SW480 (cell line): ENCODE measurements at places on chromosomes 5 and 9.

GRCh38 chr5:143644727-143645126 is 167.2 kb upstream of the HMHB1 start:
- DNase-seq: no peak

DNA sequence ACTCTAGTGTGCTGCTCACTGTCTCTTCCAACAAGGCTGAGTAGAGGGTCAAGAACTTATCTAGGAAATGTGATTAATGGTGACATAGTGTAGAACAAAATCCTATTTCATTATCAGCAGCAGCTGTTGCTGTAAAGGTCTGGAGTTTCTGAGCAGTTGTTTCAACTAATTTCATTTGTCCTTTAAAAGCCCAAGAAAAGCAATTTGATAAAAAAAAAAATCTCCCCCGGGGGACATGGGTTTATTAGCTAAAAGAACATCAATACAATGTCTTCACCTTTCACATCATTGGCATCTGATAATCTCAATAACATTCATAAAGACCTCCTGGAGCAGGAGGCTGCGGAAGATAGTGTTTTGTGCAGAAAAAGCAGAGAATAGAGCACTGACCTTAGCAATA is 468.1 kb downstream of the KCTD16 start:
- no peak for DNase-seq

DNA sequence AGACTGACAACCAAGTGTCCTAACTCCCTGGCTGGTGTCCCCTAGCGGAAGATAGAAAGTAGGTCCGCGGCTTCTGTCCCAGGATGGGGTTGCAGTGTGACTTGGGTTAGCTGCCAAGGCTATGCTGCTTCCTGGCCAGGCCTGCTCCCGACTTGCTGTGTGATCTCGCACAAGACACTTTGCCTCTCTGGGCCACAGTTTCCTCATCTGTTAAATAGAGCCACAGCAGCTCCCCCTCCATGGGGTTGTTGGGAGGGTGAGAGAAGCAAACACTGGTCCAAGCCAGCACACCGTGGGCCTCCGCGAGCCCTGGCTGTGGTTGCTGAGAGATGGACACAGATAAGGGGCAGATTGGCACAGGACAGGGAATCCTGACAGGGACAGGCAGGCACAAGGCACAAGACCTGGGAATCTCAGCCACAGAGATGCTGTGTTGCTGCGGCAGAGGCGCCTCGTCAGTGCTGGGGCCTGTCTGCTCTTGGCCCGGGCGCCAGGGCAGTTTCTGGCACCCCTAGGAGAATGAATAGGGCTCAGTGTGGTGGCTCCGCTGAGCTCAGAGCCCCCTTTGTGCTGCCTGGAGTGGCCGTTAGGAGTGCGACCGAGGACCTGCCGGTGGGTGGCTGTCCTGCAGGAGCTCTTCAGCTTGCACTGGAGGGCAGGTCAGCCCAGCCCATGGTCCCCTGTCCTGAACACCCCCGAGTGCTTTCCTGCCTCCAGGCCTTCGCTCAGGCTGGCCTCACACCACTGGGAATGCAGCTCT is 1.8 kb upstream of the SH2D3C start:
- no peak for DNase-seq

GRCh38 chr9:17487467-17487866 is 91.4 kb upstream of the SH3GL2 start:
- no peak for DNase-seq

GRCh38 chr5:88142636-88142885 is 126.1 kb downstream of the TMEM161B start:
- no peak for DNase-seq

DNA sequence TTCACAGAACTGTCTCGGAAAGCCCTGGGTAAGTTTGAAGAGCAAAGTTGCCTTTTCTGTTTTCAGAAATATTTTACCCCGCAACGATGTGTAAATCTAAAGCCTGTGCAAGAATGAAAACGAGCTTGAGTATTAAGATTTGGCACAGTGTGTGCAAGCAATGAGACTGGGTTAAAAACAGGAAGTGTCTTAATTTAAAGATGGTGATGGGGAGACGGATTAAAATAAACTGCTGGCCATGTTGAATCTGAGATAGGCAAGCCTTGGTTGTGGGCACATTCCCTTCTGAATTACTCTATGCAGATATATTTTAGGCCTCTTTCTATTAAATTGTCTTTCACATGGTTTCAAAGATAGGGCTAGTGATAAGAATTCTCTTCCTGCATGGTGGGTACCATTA is 294.2 kb upstream of the DMRT1 start:
- no peak for DNase-seq

- DNase-seq: no peak
Measured at GRCh38 chr5:127909821-127910220, 173.7 kb upstream of the SLC12A2 start.

GRCh38 chr5:178476972-178477754 is 113.0 kb downstream of the COL23A1 start:
- DNase-seq: no peak

- no peak for DNase-seq
Measured at GRCh38 chr5:52603778-52604554, 183.8 kb upstream of the ITGA1 start.

GRCh38 chr5:173706700-173707099 is 90.2 kb upstream of the BOD1 start:
- DNase-seq: no peak

DNA sequence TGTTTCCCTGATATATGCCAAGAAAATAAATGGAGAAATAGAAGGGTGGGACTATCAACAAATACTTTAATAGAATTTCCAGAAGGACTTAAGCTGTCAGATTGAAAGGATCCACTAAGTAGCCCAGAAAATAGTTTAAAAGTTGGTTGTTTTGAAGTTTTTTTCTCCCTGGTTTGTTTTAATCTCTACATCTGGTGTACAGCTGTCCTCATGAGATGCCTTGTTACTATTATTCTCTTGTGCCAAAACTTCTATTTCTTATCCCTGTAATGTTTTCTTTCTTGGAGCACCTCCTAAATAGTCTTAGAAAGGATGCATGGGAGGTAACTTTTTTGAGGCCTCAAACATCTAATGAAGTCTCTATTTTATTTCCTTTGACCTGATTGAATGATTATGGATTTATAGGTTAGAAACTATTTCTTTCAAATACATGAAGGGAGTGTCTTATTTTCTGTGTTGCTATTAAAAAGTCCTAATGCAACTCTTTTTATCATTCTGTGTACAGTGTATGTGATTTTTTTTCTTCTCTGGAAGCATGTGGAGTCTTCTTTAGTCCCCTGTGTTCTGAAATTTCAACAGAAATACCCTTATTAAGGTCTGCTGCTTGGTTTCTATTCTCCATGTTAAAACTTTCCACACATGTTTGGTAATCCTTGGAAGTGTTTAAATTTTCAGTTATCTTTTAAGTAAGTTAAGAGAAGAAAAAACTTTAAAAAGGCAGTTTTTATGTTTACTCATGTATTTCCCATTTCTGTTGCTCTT is 140.0 kb upstream of the CDKN2B start:
- no peak for DNase-seq

DNA sequence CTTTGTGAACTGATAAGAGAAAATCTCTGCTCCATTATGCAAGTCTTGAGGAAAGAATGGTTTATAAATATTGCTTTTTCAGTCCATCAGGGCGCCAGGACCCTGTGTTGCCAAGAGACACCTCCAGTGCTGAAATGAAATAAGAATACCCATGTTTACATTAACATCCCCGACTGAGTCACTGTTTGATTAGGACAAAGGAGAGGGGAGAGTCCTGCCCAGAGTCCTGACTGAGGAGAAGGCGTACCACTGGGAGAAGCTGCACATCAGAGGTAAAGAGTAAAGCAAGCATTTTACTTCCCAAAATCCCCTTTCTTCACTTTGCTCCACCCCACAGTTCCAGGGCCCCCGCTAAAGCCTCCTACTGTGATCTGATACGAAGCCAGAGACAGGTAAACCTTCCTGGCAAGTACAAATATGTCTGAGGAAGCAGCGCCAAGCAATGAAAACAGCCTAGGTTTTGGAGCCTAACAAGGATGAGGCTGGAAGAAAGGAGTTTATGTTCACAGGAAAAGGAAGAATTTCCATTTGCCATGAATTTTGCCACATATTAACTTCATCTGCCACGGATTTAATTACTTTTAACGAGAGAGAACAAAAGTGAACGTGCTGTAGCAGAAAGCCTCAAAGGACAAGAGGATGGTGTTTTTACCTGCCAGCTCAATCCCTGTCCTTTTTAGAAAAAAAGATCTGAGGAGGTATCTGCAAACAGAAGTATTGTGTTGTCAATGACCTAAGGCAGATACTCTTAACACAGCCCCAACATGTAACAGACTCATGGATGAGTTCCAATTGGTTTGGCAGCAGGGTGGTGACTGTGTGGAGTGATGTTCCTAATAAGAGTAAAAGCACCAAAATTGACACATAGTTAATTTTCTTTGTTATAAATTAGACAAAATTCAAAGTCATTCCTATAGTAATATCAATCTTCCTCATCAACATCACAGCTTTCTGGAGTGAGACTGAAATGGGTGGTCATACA is 209.4 kb upstream of the TLE4 start:
- DNase-seq: no peak

DNA sequence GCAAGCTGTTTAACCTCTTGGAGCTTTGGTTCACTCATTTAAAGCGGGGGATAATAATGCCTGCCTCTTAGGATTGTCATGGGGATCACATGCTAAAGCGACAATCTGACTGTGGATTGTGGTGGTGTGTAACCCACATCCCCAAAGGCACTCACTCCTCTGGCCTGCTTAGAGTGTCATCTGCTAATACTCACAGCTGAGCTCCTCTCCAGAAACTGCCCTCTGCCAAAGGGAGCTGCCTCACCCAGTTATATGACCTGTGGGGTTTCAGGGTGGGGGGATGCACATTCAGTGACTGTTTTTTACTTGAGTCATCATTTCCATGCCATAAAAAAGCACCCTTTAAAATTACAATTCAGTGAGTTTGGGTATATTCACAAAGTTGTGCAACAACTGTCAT is 110.0 kb upstream of the SPOCK1 start:
- DNase-seq: no peak

GRCh38 chr5:125477586-125477975 is 731.1 kb upstream of the ZNF608 start:
- DNase-seq: no peak

GRCh38 chr9:79567671-79568098 is 4.1 kb upstream of the TLE4 start:
- DNase-seq: no peak

DNA sequence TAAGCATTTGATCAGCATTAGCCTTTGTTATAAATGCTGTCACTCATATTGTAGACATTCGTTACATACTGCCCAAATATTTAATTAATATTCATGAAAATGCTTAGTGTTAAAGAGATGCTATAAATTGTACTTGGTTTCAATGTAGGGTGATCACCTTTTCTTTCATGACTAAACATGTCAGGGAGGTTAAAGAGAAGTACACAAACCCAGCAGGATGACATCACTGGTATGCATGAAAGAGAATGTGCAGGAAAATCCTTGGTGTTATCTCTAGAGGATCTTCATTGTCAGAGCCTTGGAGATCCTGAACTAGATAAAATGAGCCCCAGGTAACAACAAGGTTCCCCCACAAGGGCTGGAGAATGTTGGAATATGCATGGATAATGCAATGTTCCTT is 33.0 kb upstream of the SV2C start:
- no peak for DNase-seq

DNA sequence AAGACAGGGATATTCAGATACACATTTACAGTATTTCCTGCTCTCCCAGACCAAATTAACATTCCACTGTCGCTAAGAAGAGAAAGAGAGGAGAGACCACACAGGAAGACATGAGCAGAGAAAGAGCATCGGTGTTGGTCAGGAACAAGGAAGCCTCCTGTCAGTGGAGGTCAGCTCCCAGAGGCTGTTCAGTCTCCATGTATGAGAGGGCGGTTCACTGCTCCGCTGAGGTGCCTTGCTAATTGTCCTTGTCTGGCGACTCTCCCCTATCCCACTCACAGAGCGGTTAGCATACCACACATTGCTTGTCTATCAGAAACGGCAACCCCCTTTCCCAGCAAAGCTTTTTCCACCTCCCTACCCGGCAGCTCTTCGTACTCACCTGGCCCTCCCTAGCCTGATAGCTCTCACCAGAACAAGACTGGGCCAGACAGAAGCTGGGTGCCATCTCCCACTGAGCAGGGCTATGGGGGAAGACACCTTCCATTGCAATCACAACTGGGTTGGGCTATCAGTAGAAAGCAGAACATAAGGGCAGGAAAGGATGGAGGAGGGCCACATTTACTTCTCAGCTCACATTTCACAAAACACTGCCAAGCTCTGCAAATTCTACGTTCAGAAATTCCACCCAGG is 58.6 kb upstream of the LMNB1 start:
- DNase-seq: no peak

DNA sequence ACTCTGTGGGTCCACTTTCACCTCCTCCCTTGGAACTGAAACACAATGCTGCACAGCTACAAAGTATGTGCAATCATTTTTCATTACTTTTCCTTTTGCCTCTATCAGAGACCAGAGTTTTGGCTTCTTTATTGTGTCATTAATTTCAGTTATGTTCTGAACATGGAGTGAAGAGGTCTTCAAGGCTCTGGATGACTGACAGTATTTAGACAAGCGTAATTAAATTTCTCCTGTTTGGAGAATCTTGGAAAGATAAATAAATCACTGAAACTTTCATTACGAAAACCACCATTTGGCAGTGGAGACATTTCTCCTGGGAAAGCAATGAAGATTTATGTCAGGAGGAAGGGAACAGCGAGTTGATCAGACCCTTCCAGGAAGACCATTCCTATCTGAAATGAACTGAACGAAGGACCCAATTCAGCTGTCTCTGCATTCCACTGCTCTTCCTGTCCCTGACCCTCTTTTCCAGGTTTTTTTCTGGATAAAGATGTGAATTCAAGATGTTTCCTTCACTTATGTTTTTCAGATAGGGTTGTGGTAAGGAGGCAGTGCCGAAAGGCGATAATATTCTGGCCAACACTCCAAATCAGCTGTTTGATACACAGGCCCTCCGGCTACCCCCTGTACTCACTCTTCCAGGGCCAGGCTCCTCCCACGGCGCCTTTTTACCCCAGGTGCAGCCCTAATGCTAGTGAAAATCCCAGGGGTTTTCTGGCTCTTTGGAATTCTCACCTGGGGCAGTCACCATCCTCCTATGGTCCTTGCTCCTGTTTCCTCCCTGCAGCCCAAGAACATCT is 77.2 kb upstream of the OSMR start:
- no peak for DNase-seq

GRCh38 chr5:122273696-122274095 is 38.3 kb upstream of the SNCAIP start:
- DNase-seq: no peak

DNA sequence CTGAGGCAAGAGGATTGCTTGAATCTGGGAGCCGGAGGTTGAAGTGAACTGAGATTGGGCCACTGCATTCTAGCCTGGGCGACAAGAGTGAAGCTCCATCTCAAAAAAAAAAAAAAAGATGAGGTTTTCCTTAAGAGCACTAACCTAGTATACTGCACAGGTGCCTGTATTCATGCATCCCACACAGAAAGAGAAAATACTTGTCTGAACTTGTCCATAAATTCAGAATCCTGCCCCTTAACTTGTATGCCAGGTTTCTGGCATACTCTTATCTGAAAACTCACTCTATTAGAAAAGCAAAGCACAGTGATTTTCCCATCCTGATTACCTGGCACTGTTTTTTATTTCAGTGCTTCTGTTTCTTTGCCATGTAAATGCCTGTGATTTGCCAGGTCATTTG is 125.3 kb upstream of the CDKN2B start:
- no peak for DNase-seq

GRCh38 chr5:160011471-160011870 is 2.5 kb downstream of the TTC1 start:
- no peak for DNase-seq
